ENCODE measurements at places on chromosomes 11 and 22.

DNA sequence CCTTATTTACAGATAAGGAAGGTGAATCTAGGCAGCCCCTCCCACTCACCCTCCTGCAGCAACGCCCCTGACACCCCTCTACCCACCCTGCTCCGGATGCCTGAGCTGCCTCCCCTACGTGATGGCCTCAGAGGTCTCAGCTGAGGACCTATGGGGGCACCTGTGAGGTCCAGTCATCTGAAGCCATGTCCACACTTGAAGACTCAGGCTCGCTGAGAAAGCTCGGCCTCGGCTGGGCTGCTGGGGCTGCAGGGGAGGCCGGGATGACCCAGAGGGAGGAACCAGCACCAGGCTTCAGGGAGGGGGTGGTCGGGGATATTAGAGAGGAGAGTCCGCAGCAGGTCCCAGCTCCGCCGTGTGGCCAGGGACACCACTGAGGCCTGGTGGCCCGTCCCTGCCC lies 92.8 kb downstream of the BRD1 start:
- no peak for DNase-seq

- DNase-seq = no peak
Observed at GRCh38 chr22:49179175-49179574, 648.5 kb downstream of the BRD1 start.

DNA sequence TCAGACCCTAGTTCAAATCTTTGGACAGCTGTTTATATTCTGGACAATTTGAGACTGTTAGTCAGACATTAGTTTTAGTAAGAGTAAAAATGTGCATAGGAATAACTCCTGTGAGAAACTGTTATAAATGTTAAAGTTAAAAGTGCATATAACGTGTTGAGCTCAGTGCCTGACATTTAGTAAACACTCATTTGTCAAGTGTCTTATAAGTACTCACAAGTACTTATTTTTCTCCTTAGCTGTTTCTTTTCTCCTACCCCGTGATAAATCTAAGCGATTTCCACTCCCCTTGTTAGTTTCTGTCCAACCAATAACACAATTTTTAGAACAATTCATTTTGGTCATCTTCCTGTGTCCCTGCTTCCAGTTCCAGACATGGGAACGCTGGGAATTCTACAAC lies 59.3 kb downstream of the LRRC4C start:
- DNase-seq = no peak

- no peak for DNase-seq
Observed at GRCh38 chr22:25142102-25142501, 57.6 kb upstream of the CRYBB3 start.

GRCh38 chr11:128903248-128904061 lies 12.3 kb downstream of the KCNJ5 start:
- peak; percentile 80 for DNase-seq

- no peak for DNase-seq
Observed at GRCh38 chr11:126163074-126163700, 48.3 kb downstream of the RPUSD4 start.

- no peak for DNase-seq
Observed at GRCh38 chr22:27393371-27393770, 408.2 kb downstream of the MN1 start.

- DNase-seq = no peak
Observed at GRCh38 chr11:1534171-1534570, 37.9 kb downstream of the DUSP8 start.

DNA sequence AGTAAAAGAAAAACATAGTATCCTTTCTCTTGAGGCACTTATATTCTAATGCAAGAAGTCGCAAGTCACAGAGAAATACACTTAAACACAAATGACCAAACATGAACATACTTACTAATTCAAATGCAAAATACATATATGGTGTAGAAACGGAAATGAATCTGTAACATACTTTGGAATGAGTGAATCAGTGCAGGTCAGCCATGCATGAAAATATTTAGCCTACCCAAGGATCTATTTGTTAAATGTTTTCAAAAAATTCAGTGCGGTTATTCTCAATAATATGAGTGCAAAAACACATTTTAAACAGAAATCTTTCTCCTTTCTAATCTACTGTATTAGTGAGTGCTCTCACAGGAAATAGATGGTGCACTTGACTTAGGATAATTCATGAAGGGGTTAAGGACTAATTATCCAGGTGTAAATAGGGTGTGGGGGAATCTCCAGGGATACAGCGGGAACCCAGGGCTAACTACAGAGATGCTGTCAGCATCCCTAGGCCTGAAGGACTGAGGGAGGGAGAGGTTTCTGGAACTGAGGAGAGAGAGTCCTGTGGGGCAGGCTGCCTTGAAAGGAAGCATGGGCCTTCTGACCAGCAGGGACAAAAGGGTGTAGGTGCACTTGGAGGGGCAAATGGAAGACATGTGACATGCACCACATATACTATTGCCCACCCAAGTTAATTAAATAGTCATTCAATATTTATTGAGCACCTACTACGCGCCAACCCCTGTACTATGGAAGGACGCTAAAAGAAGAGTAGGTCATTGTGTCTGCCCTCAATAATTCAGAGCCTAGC lies 139.2 kb downstream of the MAML2 start:
- DNase-seq = no peak

- DNase-seq = no peak
Observed at GRCh38 chr11:36010010-36010740, 66.3 kb downstream of the LDLRAD3 start.

Data from suppressor macrophage (primary cell).